ENCODE measurements at places on chromosomes 2 and 18.

DNA sequence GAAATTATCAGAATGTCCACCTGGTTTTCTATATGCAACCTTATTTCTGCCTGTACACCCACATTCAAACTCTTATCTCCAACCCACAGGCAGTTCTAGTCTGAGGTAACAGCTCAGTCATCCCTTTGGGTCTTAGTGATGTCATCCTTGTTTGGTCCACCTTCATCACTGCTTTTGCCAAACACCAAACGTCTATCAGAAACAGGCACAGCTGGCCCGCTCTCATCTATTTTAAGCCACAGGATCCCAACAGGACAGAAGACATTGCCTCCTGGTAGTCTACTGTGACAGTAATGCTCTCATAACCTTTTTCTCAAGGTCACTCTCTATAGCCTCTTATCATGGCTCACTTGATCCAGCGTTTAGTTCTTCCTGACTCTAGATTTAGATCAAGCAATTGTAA is 99.0 kb upstream of the CHAC2 start:
- DNase-seq: no peak

GRCh38 chr2:61281321-61281720 is 119.3 kb downstream of the C2orf74 start:
- no peak for DNase-seq

DNA sequence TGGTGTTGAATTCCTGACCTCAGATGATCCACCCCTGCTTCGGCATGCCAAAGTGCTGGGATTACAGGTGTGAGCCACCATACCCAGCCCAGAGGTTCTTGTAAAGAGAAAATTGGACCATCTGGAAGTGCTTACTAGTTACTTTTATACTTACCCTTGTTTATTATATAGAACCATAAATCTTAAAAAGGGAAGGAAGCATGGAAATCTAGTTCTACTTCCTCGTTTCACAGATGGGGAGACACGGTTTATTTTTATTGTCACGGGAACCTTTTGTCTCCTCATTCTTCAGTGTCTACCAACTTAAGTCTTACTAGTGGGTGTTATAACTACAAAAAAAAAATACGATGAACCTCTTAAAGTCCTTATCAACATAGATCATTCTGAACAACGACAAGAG is 45.8 kb upstream of the PDK1 start:
- no peak for DNase-seq

DNA sequence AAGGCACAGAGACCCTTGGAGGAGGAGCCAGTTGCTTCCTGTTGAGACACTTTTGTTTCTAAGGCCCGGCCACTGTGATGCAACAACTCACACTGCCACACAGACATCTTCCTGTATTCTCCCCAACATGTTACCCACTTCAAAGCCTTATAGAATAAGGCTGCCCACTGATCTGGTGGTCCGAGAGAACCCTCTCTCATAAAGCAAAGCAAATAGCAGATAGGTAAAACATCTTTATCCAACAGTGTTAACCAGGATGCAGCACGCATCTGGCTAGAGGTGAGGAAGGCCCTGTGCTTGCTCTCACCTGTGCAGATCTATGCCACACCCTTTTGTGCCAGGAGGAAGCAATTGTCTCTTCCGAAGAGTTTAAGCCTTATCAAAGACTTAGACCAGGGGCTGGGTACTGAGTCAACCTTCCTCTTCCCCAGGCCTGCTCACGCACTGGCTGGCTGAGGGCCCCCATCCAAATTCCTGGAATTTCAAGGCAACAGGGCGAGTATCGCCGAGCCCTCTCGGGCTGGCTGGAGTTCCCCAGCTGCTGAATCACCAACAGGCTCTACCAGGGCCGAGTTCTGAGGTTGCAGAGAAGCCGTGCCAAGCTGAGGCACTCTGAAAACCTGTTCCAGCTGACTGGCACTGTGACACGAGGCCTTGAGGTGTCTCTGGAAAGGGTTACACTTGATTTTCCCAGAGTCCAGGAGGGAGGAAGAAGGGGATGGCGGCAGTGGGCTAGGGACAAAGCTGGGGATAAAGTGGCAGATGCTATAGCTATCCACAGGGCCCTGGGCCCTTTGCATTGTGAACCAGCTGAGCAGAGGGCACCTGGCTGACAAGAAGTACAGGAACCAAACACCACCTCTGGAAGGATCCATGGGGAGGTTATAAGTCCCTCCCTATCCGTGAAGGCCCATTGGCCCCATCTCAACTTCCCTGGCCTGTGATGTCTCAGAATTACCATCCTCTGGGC is 29.3 kb downstream of the TGFA start:
- peak; percentile 62 for DNase-seq

- DNase-seq: no peak
Measured at GRCh38 chr2:181396256-181397123, 60.7 kb upstream of the ITGA4 start.

DNA sequence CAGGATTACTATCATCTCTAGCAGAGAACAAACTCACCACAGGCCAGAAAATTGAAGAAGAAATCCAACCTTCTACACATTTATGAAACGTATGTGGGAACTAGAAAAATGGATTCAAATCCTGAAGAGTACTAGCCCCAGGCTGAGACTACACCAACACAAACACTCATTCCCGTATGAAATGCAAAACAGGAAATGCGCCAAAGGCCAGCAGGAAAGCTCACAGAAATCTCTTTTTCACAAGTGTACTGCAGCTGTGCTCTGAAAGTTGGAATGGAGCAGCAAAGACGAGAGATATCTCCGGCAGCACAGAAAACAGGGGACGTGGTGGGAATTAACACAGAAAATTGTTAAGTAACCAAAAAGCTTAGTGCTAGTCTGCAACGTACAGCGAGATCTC is 913.5 kb downstream of the TDRD15 start:
- no peak for DNase-seq

- no peak for DNase-seq
Measured at GRCh38 chr2:39289609-39290008, 45.8 kb upstream of the CDKL4 start.

GRCh38 chr2:60105906-60106305 is 447.5 kb downstream of the BCL11A start:
- DNase-seq: no peak

DNA sequence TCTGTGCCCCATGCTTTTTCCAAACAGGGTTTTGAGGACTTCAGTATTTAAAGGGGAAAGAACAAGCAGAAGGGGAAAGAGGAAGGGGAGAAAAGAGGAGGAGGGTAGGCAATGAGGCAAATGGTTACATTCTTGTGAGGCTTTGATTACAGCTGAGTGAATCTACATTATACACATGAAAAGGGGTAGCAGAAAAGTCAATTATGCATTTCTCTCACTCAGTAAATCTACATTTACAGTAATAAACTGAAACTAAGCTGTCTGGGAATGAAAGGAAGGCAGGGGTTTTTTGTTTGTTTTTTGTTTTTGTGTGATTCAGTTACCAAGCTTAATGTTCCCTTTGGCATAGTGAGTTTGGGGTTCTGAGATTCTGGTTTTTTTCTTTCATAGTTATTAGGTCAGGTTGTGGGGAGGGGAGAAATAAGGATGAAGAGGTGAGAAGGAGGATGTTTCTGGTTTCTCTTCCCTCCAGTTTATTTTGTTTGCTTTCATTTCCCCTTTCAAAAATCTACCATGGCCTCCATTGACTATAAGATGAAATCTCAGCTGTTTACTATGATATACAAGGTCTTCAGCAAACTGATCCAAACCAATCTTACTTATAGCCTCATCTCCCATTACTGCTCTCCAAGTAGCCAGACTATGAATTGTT is 18.7 kb downstream of the C18orf63 start:
- no peak for DNase-seq

GRCh38 chr2:68237404-68237803 is 14.9 kb downstream of the PPP3R1 start:
- no peak for DNase-seq

DNA sequence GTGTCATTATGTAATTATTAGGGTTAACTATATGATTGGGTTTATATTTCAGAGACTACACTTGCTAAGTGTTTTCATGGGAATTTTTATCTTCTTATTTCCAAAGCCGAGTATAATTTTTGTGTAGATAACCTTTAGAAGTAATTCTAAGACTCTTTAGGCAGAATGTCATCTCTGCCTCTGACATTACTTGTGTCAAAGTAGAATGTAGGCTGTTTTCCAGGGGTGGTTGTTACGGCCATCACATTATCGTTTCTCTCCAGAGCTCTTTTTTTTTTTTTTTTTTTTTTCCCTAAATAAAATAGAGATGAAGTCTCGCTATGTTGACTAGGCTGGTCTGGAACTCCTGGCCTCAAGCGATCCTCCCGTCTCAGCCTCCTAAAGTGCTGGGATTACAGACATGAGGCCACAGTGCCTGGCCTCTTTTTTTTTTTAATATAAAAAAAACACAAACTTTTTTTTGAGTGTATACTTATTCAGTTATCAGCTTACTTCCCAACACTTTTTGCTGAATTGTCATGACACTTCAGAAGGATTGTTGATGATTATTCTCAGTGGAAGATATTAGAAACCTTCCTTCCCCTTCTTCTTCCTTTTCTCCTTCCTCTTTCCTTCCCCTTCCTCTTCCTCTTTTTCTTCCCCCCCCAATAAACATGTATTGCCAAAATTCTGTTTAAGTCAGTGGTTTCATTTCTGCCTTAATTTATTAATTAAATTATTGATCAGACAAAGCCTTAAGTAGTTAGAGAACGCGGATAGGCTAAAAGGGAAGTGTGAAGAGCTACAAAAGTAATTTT is 2.3 kb downstream of the PIKFYVE start:
- DNase-seq: no peak

DNA sequence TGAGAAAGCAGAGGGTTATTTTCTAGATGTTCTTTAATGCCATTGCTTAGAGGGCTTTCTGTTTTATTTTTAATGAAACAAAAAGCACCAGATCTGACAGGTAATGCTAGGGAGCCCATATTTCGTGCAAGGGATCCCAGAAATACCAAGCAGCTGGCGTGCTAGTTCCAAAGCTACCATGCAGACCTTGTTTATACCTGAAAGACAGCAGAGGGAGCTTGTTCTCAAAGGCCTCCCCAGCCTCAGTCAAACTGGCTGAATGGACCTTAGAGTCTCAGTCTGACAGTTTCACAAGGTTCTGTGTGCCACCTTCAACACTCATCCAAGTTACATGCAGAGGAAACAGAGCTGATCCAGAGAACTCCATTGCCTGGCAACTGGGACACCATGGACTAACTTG is 48.6 kb downstream of the GALNT14 start:
- no peak for DNase-seq

DNA sequence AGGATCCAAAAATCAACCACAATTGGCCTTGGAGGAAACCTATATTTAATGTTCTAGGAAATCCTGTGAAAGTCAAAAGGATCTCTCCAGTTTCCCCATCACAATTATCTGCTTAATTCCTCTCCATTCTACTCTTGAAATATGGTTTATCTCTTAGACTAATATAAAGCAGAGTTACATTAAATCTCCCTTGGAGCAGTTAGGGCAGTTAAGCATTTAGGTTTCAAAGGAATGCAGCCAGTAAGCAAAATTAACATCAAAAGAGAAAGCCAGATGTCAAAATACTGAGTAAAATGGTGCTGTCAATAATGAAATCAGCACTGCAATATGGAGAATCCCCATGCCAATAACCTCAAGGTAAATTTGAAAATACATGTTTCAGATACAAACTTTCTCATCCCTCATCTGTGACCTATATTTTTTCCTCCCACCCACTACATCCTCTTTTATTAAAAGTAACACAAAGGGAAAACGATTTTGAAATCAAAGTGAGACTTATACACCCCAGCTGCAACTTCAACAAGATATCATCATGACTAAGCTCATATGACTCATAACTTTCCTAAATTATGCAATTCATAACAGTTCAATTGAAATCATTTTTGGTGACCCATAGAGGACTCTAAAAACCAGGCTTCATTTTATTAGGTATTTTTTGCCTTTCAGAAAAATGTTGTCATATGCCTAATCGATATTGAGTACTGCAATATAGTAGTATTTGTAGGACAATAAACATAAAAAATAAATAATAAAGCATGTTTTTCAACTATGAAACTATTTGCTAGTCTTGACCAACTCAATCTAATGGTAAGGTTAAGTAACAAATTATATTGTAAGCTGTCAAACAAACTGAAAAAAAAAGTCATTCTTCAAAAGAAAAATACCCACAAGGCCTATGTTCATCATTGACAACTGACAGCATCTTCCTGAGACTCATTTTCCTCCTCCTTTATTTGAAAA is 3.1 kb downstream of the ADAM17 start:
- no peak for DNase-seq

Data from stimulated activated effector memory CD8-positive, alpha-beta T cell treated with anti-CD3 and anti-CD28 coated beads, Interleukin-12 subunit alpha, Interleukin-12 subunit beta, amount 100 ng/mL, for 72 hours (primary cell).